ENCODE measurements at places on chromosomes 16 and 17.

DNA sequence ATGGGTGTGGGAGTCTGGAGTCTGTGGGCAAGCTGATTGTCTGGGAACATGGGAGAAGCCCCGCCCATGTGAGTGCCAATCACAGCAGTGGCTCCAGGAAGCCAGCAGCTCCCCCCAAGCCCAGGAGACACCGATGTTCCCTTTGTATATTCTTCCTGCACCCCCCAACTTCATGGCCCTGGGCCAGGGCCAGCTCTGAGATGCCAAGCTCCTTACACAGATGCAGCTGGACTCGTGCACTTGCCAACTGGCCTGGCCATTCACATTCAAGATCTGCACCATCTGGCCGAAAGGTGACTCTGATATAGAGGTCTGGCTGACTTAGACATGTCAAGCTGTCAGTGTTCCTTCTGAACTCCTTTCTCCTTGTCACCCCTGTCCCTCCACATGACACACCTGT, 50.5 kb downstream of the CACNG5 start:
- no peak for DNase-seq

- no peak for DNase-seq
These were observed 922 bp downstream of the FBXL19 start for GRCh38 chr16:30924076-30924912.

DNA sequence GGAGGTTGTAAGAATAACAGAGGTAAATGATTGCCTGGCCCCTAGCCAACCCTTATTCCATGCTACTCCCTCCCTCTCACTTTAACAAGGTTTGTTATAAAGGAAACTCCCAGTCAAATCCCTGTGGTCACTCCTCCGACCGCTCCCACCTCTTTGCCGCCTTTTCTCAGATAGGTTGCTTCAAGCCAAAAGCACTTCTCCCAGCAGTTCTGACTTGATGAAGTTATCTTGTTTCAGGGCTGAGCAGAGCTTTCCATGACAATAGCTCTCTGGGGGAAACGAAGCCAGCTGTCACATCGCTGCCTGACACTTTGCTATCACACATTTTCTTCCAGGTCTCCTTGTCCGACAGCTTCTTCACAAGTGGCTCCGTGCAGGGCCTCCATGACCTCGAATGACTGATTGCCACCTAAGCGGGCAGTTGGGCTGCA, 278.6 kb downstream of the HAPSTR1 start:
- DNase-seq = no peak

DNA sequence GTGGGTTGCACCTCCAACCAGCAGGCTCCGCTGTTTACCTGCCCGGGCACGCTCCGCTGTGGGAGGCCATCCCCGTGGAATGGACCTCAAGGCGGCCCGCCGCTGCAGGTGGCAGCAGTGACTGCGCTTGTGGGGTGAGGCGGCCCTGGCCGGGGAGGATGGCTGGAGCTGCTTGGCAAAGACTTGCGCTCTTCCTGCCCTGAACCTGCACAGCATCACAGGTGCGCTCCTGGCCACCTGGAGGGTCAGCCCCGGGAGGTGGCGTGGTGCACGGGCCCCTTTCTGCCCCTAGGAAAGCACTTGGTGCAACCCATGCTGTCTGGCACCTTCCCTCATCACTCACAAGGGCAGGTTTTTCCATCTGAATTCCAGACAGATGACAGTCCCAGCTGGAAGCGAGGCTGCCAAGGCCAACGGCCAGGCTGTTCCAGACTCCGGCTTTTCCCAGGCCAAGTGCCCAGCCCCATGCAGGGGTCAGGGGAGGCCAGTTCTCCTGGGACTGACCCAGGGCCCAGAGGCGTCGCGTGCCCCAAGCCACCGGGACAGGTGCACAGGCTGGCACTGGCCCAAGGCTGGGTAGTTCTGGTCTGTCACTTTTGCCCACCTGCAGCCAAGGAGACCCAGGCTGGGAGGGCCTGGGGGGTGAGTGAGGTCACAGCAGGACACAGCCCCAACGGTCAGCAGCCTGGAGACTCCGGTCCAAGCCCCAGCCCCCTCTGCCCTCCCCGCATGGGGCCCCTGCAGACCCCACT, 13.3 kb downstream of the UTS2R start:
- peak; percentile 49 for DNase-seq

DNA sequence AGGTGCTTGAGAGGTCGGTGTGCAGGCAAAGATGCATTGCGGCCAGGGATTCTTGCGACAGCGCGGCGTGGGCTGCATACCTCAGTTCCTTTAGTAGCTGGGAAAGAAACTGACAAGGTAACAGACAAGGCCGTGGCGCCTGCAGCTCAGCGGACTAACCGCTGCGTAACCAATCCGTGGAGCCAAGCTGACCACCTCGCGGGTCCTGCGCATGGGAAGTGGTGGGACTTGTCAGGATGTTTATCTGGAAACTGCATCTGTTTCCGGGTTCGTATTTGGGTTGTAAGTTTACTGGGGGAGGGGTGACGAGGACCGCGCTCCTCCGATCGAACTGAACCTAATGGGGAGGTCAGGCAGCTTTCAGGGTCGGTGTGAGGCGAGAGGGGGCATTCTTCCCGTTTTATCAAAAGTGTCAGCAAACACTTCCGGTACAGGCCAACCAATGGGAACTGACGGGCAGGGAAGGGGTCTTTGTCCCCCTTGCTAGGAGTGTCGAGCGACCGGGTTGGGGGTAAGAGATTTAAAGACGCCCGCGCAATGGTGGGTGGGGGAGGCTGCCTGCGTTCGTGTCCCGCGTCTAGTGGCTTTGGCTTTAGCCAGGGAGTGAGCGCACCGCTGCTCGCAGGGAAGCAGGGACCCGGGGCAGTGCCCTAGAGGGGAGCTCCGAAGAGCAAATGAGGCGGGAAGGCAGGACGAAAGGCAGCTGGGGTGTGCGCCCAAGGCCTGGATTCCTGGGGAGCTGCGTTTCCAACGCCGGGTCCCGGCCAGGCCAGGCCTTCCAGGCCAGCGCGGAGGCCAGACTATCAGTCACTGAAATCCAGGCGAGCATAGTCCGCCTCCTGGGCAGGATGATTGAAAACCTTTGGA, 7.0 kb downstream of the IRX6 start:
- no peak for DNase-seq

Data from RCC 7860 (cell line).